Stimulated activated CD4-positive, alpha-beta T cell treated with anti-CD3 and anti-CD28 coated beads, Interleukin-15, amount 100 ng/mL, for 24 hours (primary cell): ENCODE measurements at places on chromosomes 12 and 14.

DNA sequence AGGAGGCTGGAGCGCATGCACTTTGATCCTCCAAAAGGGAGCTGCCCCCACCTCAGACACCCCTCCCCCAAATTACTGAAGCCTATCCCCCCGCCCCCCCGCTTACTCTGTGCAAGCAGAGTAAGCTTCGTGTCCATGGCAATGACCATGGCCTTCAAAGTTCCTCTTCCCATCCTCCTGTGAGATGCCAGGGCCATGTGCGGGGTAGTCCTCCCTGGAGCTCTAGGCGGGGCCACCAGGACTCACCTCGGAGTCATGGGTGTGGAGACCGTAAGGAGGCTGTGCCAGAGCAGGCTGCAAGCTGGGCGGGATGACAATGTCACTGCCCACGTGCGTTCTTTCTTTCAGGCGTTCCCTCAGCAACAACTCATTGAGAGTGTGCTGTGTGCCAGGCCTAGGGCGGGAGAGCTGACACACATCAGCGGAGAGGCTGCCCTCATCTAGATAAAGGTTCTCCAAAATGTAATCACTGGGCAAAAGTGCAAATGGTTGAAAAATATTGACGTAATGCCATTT lies 66.8 kb downstream of the C14orf132 start:
- DNase-seq: no peak

- peak; percentile 42 for DNase-seq
These were observed 58.7 kb upstream of the STK38L start for GRCh38 chr12:27185234-27186021.

- no peak for DNase-seq
These were observed 14.7 kb downstream of the HCFC2 start for GRCh38 chr12:104079024-104079423.

DNA sequence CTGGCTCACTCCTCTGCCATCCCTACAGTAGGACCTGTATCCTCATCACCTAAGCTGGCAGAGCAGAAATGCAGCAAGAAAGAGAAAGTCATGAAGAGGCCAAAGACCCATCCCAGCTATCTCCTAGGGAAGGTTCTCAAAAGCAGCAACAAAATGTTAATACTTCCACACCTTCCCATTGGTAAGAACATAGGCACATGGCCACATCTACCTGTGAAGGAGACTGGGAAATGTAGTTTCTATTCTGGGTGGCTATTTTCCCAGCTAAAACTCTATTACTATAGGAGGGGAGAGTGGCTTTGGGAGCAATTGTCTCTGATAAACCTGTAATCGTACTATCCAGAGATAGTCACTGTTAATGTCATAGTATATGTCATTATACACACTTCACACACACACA lies 13.7 kb upstream of the EIF2B2 start:
- no peak for DNase-seq

- DNase-seq: no peak
These were observed 307.3 kb upstream of the DIO3 start for GRCh38 chr14:101253948-101254347.

DNA sequence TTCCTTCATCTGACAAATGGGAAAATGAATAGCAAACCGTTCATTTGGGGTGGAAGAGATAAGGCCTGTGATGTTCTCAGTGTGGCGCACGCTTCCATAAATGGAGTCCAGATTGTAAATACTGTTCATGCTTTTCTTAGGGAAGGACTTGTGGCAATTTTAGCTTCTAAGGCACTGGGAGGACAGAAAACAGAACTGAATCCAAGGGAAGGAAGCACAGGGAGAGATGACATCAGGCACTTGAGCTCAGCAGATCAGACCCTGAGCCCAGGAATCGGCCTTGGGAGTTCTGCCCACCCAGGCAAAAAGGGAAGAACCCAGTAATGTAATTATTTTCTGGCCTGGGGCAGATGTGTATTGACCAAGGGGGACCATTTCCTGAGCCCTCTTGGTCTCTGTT lies 7.2 kb upstream of the SH2B3 start:
- DNase-seq: no peak

DNA sequence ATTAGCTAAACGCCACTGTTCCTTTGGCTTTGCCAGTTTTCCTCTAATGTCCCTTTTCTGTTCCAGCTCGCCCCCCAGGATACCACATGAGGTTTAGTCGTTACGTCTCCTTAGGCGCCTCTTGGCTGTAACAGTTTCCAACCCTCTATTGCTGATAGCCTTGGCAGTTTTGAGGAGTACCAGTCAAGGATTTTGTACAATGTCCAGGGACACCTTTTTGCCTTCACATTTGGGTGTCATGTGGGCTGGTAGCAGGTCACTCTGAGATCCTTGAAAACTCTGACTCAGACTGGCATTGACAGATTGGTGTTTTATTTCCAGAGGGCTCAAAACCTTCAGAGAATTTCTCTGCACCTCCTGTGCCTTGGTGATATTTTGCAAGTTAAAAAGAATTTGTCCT lies 14.1 kb downstream of the SH2B3 start:
- DNase-seq: no peak

DNA sequence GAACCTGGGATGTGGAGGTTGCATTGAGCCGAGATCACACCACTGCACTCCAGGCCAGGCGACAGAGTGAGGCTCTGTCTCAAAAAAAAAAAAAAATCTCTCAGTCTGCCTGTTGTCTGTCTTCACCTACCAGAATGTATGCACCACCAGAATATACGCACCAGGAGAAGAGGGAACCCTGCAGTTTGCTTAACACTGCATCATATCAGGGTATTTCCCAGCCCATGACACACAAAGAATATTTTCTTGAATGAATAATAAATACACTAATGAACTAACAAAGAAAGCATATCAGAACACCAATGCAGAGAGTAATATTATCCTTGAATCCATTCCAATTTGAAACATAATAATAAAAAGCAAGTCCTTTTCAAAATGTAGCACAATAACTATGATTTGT lies 44.2 kb upstream of the FOXN3 start:
- no peak for DNase-seq

- DNase-seq: no peak
These were observed 11.8 kb downstream of the SLC6A12 start for GRCh38 chr12:202081-202731.

DNA sequence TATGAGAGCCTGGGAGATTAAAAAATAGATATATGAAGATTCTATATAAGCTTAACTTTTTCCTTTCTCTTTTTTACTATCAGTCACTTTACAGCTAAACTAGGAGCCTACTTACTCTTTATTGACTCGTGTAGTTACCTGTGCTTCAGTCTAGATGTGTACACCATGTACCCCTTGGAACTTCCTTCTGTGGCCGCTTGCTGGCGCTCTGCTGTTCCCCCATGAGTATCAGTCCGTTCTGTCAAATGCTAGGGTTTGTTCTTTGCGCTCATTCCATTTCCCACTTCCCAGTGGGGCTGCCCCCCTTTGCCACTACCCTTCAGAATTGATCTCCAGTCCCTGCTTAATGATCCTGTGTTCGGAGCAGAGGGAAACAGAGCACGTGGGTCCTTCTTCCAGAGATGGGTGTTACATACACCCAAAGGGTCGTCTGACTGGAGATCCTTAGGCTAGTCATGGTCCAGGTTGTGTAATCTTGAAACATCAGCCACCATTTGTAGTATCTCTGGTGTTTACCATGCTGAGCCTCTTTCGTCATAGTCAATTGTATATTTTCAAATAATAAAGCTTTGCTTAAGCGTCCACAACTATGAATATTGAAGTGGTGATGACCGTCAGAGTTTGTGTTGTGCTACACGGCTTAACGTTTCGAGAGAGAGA lies 160.0 kb downstream of the FBXL14 start:
- no peak for DNase-seq

- DNase-seq: no peak
These were observed 171.1 kb downstream of the MON2 start for GRCh38 chr12:62637679-62638078.

DNA sequence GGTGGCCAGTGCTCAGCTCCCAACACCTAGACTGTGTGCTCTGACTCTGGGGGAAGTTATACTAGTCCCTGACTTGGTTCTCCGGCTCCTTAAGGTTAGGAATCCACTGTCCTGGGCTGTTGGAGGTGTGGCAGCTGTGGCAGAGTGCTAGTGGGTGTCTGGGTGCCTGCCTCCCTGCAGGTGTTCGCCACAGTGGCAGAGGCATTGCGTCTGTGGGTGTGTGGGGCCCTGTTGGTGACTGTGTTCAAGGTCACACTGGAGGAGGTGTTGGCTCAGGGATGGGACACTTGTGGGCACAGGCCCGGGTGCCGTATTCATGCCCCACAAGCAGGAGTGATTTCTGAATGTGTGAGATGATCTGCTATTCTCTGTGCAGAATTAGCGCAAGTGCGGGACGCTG lies 467.4 kb downstream of the TMEM121 start:
- DNase-seq: no peak

- DNase-seq: no peak
These were observed 20.4 kb downstream of the YAF2 start for GRCh38 chr12:42217656-42218055.

GRCh38 chr14:72617391-72618031 lies 276.4 kb downstream of the DPF3 start:
- no peak for DNase-seq

DNA sequence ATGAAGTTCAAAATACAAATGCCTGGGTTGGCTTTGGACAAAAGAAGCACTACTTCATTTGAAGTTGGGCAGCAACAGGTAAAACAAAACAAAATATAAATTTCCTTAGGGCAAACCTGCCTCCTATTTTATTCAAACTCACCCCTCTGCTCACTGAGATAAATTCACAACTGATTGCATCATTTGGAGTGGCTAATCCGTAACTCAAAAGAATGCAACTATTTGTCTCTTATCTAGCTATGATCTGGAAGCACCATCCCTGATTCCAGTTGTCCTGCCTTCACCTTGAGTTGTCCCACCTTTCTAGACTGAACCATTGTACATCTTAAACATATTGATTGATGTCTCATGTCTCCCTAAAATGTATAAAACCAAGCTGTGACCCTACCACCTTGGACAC lies 145.0 kb downstream of the CCER1 start:
- DNase-seq: no peak

- no peak for DNase-seq
These were observed 133.6 kb upstream of the VRK1 start for GRCh38 chr14:96663491-96664067.

- DNase-seq: no peak
These were observed 2.4 kb upstream of the RNASE7 start for GRCh38 chr14:21039585-21040369.

GRCh38 chr14:19920021-19920657 lies at the start of gene OR4K5:
OR4K5 (plus strand) TSS chr14:19920607; CDS start chr14:19920607, 0 bp downstream.
- DNase-seq: no peak

- no peak for DNase-seq
These were observed 14.5 kb downstream of the GPR135 start for GRCh38 chr14:59450716-59451115.

DNA sequence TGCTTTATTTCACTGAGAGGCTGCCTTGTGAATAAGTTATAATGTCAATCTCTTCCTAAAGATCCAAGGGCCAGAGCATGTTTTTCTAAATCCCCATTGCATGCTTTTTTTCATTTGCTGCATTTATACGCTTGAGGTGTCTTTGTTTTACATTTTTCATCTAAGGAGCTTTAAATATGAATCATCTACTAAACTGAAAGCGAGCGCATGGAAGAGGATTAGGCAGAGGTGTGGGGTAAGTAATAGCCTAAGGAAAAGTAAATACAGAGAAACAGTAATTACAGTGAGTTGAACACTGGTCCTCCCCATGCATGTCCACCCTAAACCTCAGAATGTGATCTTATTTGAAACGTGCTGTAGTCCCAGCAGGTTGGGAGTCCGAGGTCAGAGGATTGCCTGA lies 76.4 kb upstream of the METAP2 start:
- DNase-seq: no peak
